Skeletal muscle cell (primary cell): ENCODE measurements at places on chromosomes 2 and 18.
A peak's percentile ranks its signal among the peaks of the same experiment; 100 is the strongest.

- DNase-seq, result no peak
Measured at GRCh38 chr18:21275645-21276044, 33.6 kb downstream of the GREB1L start.

- no peak for DNase-seq
Measured at GRCh38 chr2:233799087-233799665, 21.0 kb downstream of the MROH2A start.

GRCh38 chr2:196336715-196337114, 165.3 kb upstream of the STK17B start:
- DNase-seq, result no peak

- peak; percentile 51 for DNase-seq
Measured at GRCh38 chr18:944440-944839, 39.8 kb downstream of the ADCYAP1 start.

GRCh38 chr18:62838475-62839098, 123.2 kb downstream of the PHLPP1 start:
- no peak for DNase-seq

- DNase-seq, result no peak
Measured at GRCh38 chr18:70243131-70243929, 37.8 kb upstream of the RTTN start.

DNA sequence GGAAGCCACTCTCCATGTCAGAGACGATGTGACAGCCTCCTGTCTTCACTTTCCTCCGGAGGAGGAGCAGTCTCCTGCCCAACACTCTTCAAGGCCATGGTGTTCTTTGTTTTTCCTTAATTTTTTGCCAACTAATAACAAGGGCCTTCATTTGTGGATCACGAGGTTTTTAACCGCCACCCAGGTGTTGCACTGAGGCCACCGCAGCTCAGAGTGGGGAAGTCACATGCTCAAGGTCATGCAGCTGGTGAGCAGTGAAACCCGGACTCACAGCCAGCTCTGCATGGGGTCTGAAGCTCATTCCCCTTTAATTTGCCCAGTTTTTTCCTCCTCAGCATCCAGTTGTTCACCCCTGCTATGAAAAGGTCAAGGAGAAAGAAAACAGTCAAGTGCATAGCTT, 19.6 kb downstream of the ENOSF1 start:
- no peak for DNase-seq

DNA sequence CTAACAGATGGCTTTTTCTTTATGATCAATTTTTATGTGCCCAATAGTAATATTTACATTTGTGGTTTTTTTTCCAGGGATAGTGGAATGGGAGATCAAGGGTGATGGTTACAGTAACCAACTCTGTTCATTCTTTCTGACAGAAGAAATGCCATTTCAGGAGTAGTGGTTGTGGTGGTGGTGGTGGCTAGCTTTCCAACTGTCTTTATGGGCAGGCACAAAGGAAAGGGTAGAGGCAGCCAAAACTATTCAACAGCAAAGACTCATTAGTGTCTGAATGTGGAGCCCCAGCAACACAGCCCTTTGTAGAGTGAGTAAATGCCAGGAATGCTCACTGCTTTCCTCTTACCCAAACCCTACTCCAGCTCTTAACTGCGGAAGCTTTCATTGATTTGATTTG, 227.7 kb downstream of the RND3 start:
- DNase-seq, result no peak

DNA sequence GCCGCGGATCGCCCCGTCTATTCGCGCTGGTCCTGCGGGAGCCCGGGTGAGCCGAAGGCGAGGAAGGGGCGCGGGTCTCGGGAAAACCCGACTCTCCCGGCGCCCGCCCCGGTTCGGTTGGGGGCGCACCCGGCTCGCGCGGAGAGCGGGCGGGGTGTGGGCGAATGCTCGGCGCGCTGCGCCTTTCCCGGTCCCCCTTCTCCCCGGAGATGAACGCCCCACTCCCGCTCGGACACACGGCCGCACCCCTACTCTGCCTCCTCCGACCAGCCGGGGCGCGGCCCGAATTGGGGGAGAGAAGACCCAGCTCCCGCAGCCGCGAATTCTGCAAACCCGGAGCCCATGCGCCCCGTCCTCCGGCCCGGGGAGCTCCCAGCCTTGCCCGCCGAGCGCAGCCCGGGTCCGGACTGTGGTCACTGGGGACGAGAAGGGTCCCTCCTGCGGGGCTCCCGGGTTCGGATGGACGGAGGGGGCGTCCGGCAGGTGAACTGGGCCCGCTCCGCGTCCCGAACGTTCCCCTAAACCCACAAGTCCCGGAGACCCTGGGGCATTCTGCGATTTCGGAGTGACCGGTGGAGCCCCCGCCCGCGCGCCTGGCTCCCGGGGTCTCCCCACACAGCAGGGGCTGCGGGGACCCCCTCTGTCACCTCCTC, 734 bp downstream of the KCNG2 start:
- DNase-seq, result no peak

- peak; percentile 49 for DNase-seq
Measured at GRCh38 chr2:38274286-38275276, 102.5 kb downstream of the ATL2 start.

DNA sequence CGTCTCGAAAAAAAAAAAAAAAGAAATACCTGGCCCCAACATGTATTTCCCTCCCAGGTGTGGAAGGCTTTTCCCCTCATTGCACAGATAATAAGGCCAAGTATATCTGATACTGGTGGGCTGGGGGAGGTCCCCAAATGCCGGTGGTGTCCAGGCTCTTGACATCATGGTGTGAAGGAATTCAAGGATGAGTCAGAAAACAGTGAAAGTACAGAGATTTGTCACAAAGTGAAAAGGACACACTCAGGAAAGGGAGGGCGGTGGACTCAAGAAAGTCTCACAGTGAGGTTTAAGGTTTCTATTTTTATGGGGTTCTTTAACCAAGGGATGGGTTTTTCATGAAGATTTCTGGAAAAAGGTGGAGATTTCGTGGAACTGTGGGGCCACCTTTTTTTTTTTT, 37.8 kb upstream of the FZD5 start:
- no peak for DNase-seq

DNA sequence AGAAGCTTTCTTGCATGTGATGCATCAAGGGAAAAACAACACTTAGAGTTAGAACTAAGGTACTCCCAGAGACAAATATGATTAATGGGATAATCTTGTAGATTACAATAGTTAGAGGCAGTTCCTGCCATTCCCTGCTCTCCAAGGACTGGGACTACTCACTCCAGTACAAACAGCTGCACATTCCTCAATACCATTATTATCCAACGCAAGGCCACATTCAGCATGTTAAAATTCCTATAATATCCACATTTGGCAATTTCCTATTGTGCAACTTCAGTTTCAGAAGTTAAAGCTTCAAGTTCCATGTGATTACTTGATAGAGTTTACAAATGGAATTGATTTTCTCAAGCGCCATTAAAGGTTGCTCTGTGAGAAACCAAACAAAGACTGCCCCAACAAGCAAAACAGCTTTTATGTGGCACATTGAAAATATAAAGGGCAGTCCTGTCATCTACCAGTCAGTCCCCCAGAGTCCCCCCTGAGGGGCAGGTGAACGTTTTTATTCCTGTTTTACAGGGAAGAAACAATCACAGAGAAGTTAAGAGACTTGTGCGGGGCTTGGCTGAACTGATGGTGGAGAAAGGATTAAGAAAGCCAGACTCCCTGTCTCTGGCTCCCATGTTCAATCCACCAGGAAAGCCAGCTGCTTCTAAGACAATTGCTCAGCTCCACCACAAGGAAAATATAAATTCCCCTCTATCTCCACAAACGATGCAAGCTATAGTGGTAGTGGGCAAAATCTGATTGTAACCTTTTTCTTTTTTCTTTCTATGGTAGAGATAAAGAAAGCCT, 72.6 kb downstream of the TXNL1 start:
- peak; percentile 90 for DNase-seq

- DNase-seq, result no peak
Measured at GRCh38 chr2:216555274-216555673, 56.6 kb downstream of the RPL37A start.

DNA sequence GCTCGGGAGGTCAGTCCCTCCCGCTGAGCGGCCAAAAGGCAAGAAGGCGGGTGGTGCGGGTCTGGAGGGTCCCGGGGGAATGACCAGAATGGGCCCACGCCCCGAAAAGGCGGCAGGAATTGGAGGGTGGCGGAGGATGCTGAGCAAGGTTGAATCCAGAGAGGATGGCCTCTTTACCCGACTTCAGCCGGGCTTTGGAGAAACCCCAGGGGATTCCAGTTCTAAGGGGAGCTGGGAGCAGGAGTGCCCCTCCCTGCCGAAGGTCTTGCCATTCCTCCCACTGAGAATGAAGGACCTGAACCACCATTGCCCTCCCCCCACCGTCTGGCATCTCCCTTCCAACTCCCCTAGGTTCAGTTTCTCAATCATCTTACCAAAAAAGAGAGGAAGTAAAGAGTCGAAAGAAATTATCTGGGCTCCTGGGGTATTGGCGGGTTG, 38.9 kb upstream of the ATP6V1B1 start:
- DNase-seq, result no peak

DNA sequence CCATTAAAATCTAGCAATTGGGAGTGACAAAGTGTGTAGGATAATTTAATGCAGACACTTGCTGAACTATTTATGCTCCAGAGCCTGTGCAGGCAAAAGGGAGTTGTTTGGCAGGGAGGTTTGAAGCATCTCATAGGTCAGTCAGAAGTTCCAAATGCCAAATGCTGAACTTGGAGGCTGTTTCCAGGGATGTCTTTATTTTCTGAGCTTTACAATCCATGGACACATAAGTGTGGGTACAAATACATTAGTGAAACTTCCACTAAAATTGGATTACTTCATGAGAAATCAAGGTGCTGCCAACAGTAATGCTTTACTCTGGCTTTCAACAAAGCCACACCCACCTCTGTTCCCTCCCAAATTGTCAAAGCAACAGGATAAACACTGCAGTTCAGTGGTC, 422.1 kb upstream of the SETBP1 start:
- no peak for DNase-seq

GRCh38 chr2:235722869-235723268, 229.0 kb downstream of the AGAP1 start:
- DNase-seq, result no peak

GRCh38 chr2:132668189-132668823, 1.7 kb downstream of the LYPD1 start:
- DNase-seq, result no peak

DNA sequence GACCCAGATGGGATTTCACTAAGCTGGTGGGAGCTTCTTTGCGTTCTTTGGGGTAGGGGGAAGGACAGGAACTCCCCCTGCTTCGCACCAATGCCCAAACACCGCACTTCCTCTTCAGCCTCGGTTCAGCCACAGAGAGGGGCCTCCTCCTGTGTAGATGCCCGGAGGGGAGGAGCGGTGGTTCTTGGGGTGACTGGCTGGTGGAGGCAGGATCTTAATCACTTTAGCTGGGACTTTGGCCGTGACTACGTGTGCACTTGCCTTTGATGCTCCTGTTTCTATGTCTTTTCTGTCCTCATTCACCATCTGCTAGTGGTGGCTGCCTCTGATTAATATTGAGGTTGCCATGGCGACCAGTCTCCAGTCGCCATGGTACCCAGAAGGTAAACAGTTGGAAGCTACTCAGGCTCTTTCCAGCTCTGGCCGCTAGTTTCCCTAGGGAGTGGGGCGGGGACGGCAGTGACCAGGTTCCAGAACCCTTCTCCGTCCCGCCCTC, 1.9 kb downstream of the CNGA3 start:
- no peak for DNase-seq

- no peak for DNase-seq
Measured at GRCh38 chr2:240643093-240643810, 18.0 kb downstream of the GPR35 start.

DNA sequence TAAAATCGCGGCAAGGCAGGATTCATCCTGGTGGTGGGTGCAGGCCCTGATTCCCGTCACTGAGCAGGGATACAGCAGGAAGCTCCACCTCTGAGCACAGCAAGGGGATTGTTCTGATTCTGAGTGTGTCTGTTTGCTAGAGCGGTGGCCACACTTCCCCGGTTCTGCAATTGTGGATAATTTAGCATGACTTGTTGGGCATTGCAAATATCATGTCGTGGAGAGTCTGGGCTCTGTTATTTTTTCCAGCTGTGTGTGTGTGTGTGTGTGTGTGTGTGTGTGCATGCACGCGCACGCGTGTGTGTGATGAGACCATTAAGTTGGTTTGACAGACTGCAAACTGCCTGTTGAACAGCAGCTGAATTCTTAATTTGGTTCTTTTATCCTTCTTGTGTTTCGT, 4.1 kb upstream of the TMEM18 start:
- no peak for DNase-seq

- DNase-seq, result no peak
Measured at GRCh38 chr2:66699793-66700676, 265.1 kb downstream of the MEIS1 start.

GRCh38 chr2:44342854-44343253, 18.4 kb downstream of the PREPL start:
- no peak for DNase-seq
